ENCODE measurements at places on chromosomes 16 and 17. TPM values are rescaled to one million over a fixed set of nuclear protein-coding genes. Genes with fewer than 3 reads are reported as not detected.

CD79B gene
- 0.08 TPM for total RNA-seq

PITPNM3 gene
- 2.9 TPM for total RNA-seq

ATP2A1 gene
- total RNA-seq, result 2.6 TPM

ZPBP2 gene
- total RNA-seq, result not detected

SOX9 gene
- total RNA-seq, result 9.8 TPM
